GM04504 (cell line): ENCODE measurements at places on chromosomes 1 and 21.

GRCh38 chr1:11759791-11760190 is 2.2 kb upstream of the C1orf167 start:
- no peak for DNase-seq

DNA sequence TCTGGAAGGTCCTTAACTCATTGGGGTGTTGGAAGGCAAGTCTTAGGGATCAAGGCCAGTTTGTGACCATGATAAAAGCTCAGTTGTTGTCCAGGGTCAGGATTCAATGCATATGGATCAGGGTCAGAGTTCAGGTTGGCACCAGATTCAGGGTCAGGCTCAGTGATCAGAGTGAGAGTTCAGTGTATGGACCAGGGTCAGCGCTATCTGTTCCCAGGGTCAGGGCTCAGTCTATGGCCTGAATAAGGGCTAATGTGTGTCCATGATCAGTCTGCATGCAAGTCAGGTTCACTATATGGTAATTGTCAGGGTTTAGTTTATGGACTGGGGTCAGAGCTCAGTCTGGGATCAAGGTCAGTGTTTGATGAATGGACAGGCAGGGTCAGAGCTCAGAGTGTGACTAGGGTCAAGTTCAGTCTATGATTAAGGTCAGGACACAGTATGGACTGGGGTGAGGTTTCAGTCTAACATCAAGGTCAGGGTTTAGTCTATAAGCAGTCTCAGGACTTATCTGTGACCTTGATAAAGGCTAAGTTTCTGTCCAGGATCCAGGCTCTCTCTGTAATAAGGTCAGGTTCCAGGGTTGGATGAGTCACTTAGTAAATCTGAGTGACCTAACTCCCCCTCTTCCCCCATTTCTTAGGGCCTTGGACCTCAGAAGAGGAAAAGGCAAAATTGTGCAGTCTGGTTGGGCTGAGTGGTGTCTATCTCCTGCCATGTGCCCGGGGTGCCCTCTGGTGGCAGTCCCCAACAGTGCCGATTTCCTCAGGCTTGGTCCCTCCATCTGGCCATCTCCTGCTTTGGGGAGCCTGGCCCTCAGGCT is 23.8 kb downstream of the KNCN start:
- peak; percentile 47 for DNase-seq

- DNase-seq, result no peak
These were observed 5.9 kb downstream of the SELENON start for GRCh38 chr1:25805863-25806225.

GRCh38 chr1:79042117-79042516 is 35.6 kb upstream of the ADGRL4 start:
- no peak for DNase-seq

DNA sequence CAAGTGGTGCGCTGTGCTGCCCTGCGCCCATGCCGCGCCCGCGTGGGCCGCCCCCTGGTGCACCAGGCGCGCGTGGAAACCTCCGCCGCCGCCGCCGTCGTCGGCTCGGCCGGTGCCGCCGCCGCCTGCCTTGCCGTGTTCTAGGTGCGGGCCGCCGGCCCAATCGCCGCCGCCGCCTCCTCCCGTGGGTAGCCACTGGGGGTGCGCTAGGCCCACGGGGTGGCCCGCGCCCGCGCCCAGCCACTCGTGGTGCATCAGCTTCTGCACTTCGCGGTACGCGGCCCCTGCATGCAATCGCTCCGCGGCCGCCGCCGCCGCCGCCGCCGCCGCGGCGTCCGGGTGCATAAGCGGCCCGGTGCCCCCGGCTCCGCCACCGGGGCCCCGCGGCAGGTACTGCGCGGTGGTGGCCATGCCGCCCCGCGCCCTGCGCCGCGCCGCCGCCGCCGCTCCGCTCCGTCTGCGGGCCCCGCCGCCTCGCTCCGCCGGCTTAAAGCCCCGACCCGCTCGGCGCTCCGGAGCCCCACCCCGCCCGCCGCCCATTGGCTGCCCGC is at the start of gene POU3F1:
Gene POU3F1 (minus strand): TSS at position 461 of the 551 bp plus-strand sequence. CDS start 50 bp downstream, at position 411.
- no peak for DNase-seq

DNA sequence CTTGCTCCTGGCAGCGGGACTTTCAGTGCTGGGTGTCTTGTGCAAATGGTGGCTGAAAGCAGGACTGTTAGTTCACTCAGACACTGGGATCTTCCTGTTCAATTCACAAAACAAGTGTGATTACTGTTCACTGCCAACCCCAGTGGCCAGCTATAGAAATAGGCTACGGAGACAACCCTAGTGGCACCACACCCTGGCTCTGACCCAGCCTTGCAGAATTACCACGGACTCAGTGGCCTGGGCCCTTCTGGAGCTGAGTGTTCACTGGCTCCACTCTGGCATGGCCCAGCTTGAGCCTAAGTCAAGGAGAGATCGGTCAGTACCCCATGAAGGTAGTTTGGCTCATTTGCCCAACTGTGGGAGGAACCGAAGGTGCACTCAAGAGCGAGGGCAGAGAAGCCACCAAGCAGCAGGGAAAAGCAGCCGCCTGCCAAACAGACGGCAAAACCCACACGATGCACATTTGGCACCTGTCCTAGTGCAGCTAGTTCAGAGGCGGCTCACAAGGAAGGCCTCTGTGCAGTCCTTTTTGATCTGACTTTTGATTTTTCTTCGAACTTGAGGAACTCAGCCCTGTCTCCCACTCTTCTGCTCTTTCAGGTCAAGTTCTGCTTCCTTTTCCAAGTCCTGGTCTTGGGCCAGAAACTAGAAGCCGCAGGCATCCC is 5.9 kb downstream of the KIAA2013 start:
- no peak for DNase-seq

DNA sequence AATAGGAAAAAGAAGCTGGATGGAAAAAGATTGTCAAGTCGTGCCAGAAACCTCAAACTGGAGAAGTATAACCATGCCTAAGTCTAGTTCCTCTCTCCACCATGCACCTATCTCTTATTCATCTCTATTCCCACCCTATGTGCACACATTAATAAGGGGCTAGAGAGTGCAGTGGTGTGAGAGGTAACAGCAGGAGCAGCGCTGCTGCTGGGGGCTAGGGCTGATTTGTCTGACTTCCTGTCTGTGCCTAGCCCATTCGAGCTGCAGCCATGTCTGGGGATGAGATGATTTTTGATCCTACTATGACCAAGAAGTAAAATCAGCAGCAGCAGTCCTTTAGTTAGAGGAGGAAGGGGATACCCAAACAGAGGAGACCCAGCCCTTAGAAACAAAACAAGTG is 43.0 kb downstream of the TRIM33 start:
- no peak for DNase-seq
